ENCODE measurements at places on chromosomes 2 and 18.

DNA sequence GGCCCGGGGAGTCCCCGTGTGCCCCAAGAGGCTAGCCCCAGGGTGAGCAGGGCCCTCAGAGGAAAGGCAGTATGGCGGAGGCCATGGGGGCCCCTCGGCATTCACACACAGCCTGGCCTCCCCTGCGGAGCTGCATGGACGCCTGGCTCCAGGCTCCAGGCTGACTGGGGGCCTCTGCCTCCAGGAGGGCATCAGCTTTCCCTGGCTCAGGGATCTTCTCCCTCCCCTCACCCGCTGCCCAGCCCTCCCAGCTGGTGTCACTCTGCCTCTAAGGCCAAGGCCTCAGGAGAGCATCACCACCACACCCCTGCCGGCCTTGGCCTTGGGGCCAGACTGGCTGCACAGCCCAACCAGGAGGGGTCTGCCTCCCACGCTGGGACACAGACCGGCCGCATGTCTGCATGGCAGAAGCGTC is 16.9 kb upstream of the FAHD2A start:
- DNase-seq, result no peak

GRCh38 chr18:48601343-48601742 is 62.5 kb downstream of the CTIF start:
- DNase-seq, result no peak

GRCh38 chr2:186612555-186613440 is 22.9 kb downstream of the ITGAV start:
- no peak for DNase-seq

- no peak for DNase-seq
Observed at GRCh38 chr2:120637847-120638246, 97.8 kb upstream of the GLI2 start.

GRCh38 chr18:21933931-21934765 is 193.6 kb downstream of the MIB1 start:
- no peak for DNase-seq

- no peak for DNase-seq
Observed at GRCh38 chr2:235698028-235698427, 204.2 kb downstream of the AGAP1 start.

DNA sequence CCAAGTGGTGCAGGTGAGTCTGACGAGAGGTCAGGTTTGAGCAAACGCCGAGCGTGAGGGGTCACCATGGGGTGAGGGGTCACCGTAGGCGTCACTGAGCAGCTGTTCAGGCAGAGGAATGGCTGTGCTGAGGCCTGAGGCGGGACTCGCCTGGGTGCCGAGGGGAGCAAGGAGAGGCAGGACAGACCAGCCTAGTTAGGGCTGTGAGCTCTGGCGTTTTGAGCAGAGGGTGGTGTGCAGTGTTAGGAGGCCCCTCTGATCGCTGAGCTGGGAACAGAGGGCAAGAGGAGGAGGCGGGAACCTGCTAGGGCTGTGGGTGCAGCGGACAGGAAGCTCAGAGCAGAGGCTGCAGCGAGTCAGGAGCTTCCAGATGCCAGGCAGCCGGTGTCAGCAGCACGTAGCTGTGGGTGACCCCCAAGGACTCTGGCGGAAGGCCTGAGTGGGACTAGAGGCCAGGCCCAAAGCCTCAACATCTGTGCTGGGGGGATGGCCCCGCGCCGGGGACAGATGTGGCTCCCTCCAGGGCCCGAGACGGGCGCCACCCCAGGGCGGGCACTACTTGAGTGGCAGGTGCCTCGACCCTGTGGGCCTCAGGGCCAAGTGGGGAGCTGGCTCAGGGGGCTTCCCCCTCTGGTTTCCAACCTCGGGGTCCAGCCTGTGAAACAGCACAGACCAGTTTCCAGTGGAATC is 55.7 kb downstream of the KCNG2 start:
- no peak for DNase-seq

DNA sequence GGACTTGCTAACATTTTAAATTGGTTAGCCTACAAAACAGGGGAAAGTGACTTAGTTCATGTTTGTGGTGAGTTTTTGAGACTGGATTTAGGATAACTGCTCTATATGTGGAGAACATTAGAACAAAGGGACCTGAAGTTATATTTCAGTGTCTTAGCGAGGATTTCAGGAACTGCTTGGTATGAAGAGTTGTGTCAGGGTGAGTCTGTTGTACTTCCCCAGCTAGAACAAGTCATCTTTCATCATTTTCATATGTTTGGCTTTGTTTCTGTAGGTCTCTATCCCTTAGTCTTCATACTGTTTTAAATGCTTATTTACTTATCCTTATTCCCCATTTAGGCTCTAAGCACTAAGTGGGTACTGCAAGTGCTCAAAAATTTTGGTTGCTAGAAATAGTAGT is 41.9 kb downstream of the KCMF1 start:
- no peak for DNase-seq

GRCh38 chr2:218008060-218009040 is 5.6 kb upstream of the TNS1 start:
- DNase-seq, result no peak

DNA sequence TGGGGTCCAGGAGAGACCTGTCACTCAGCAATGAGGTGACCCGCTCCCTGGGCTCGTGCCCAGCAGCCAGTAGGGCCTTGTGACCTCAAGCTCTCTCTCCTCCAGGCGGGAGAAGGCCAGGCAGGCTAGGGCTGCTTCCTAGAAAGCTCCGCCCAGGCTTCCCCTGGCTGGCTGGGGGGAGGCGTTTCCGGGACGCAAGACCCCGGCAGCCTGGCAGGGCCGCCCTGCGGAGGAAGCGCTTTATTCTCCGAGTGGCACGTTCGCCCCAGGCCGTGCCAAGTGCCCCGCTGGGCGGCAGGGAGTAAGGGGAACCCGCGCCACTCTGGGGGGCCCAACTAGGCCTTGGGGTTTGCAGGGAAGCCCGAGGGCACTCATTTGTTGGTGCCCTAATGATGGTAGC is 21.2 kb upstream of the EPAS1 start:
- DNase-seq, result no peak

DNA sequence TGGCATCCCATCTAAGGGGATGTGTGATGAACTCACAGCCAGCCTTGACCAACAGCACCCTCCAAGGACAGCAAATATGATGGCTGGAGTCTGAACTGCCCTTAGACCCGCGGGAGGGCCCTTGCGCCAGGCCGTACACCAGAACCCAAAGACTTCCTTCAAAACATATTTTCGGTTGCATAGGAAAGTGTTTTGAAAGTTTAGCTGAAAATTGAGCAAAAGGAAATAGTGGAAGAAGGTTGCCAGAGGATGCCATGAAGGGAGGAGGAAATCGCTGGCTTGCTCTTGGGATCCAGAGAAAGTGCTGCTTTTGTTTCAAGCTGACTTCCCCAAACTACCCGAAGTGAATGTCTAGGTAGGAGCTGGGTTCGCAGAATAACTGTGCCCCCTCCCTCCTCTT is 61.3 kb downstream of the IL1R2 start:
- no peak for DNase-seq

DNA sequence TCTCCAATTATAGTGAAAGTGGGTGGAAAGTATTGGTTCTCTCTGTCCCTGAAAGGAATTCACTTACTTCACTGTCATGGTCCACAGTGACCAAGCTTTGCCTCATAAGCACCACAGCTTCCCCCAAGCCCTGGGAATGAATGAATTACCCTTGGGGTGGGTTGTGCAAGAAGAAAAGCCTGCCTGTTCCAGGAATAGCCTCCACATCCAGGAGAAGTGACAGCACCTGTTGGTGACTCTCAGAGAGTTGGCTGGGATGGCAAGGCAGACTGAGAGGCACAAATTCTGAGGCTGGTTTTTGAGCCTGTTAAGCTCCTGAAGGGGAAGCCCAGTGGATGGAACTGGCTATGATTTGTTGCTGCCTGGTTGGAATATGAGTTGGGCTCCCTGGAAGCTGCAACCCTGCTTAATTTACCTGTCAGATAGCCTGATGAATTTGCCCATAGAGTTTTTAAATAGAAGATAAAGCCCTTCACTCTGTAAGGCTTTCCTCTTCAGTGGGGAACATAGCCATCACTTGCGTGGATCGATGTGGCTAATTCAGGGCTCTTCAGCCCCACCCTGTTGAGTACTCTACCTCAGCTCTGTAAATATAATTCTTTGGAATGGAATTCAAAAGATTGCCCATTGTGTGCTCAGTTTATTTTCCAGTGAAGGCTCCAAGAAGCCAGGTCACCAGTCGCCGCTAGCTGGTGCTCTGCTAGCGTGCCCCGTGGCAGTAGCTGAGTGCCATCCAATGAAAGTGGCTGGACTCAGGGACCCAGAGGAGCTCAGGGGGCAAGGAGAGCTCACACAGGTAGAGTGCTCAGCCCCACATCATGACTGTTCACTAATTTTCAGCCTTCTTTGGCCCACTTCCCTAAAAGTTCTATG is 479.3 kb downstream of the IRS1 start:
- DNase-seq, result no peak

- no peak for DNase-seq
Observed at GRCh38 chr2:11521775-11522174, 12.1 kb upstream of the GREB1 start.

DNA sequence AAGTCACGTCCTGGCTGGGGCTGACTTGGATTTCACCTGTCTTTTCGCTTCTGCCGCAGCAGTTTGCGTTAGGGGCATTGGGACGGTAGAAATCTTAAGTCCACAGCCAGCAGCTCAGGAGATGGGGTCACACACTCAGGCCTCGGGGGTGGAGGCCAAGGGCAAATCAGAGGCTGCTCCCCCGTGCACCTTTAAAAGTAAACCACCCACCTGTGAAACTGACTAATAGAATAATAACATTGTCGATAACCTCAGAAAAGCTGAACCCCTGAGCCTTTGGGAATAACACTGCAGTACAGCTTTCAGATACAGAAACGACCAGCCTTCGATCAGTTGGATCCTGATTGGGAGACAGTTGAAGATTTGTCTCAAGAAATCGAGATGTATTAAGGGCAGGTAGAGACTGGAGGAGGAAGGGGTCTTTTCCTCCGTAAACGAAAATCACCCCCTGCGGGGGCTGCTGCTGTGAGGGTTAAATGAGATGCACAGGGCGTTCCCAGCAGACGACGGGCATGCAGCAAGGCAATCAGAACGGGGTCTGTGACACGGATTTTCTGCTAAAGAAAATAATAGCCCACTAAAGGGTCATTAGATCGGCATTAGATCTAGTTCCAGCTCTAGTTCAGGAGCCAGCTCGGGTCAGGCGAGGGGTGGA is 16.4 kb upstream of the NFATC1 start:
- DNase-seq, result no peak

- no peak for DNase-seq
Observed at GRCh38 chr18:70158992-70159717, 46.3 kb downstream of the RTTN start.

- DNase-seq, result no peak
Observed at GRCh38 chr2:53636596-53636995, 131.0 kb upstream of the CHAC2 start.

Data from Calu3 (cell line).